ENCODE measurements at places on chromosomes 4 and X.

GRCh38 chrX:15915959-15916703, 61.5 kb upstream of the AP1S2 start:
- DNase-seq = no peak

GRCh38 chrX:123822965-123823364, 36.9 kb upstream of the XIAP start:
- DNase-seq = no peak

GRCh38 chrX:87895421-87895820, 377.8 kb downstream of the KLHL4 start:
- no peak for DNase-seq

DNA sequence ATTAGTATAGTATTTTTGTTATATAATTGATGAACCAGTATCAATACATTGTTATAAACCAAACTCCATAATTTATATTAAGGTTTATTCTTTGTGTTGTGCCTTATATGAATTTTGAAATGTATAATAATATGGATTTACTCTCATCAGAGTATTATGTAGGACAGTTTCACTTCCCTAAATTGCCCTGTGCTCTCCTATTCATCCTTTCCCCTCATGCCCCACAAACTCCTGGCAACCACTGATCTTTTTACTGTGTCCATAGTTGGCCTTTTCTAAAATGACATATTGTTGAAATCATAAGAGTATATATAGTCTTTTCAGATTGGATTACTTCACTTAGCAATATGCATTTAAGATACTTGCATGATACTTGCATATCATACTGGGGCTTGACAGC, 958.1 kb upstream of the GRID2 start:
- DNase-seq = no peak
